ENCODE measurements at places on chromosomes 6 and 20.

GRCh38 chr6:91029211-91029610 is 442.3 kb upstream of the MAP3K7 start:
- DNase-seq = no peak

- no peak for DNase-seq
Observed at GRCh38 chr20:3663031-3663701, at the start of gene GFRA4. Gene GFRA4, minus strand, starts transcription at chr20:3663399. Its CDS starts 0 bp downstream, at chr20:3663399.

DNA sequence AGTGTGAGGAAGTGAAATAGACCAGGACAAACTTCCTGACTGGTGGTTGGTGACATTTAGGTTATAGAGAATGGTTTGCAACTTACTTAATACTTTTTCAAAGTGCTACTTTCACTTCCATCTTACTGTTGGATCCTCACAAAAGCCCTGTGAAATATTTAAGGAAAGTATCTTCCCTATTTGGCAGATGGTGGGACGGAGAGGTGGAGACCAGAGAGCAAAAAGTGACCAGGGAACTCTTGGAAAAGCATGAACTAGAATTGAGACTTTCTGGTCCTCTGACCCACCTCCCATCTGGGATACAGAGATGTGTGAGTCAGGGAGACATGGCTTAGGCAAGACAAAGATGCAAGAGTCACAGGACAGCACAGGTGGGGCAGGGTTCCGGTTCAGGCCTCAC is 3.0 kb downstream of the TRIM10 start:
- no peak for DNase-seq

- DNase-seq = no peak
Observed at GRCh38 chr6:67458265-67458664, 1176.8 kb upstream of the ADGRB3 start.

- no peak for DNase-seq
Observed at GRCh38 chr6:143243786-143244185, 183.1 kb downstream of the AIG1 start.

GRCh38 chr6:53111865-53112264 is 36.8 kb downstream of the GCM1 start:
- no peak for DNase-seq

DNA sequence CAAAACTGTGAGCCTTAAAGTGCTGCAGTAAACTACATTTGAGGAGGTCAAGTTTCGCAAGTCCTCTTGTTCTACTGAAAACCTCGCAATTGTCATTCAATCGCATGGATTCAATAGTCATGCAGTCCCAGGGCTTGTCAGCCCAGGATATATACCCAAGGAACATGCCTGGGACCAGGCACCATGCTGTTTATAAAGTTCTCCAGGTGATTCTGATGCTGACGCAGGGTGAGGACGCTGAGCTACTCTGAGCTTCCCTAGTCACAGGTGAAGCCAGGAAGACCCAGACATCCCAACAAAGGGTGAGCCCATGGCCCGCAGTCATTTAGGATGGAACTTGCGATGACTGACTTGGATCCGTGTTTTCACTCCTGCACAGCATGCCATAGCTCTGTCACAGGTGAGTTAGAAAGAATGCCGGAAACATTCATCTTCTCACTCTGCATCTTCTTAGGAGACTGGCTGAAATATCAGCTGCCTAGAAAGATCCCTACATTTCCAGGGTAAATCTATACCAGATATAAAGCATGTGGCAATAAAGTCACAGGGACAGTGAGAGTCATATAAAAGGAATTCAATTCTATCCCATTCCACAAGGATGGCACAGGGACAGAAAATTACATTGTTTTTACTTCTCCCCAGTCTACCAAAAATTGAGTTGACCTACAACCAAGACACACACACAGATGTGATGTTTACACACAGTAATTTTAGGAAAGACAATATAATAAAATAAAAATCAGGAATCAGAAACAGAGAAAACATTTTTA is 27.0 kb upstream of the SSTR4 start:
- no peak for DNase-seq

DNA sequence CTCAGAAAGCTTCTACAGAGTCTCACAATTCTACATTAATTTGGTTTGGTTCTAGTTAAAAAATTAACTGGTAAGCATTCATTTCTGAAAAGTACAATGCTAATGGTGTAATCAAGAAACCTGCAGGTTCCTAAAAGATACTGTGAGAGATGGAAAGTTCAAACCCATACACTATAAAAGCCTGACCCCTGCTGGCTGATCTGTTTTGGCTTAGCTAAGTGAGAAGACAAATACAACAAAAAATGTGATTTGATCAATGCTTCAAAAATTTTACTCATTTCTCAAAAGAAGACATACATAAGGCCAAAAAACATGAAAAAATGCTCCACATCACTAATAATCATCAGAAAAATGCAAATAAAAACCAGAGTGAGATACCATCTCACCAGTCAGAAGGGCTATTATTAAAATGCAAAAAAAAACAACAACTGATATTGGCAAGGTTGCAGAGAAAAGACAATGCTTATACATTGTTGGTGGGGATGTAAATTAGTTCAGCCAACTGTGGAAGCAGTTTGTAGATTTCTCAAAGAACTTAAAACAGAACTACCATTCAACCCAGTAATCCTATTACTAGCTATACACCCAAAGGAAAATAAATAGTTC is 102.8 kb downstream of the MOXD1 start:
- peak; percentile 32 for DNase-seq

DNA sequence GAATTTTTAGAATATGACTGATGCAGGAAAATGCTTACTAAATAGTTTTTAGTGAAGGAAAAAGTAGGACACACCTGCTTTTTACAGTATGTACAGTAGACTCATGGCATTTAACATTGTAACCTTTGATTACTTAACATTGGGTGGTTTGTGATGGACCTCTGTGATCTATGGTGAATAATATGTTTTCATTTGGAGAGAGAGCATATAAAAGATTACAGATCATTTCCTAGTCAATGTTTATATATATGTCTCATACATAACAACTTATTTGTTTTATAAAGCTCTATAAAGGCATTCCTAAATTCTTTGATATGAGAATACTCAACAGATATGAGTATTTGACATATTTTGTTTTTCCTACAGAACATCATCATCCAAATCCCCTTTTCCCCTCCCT is 129.3 kb upstream of the PDE7B start:
- no peak for DNase-seq

DNA sequence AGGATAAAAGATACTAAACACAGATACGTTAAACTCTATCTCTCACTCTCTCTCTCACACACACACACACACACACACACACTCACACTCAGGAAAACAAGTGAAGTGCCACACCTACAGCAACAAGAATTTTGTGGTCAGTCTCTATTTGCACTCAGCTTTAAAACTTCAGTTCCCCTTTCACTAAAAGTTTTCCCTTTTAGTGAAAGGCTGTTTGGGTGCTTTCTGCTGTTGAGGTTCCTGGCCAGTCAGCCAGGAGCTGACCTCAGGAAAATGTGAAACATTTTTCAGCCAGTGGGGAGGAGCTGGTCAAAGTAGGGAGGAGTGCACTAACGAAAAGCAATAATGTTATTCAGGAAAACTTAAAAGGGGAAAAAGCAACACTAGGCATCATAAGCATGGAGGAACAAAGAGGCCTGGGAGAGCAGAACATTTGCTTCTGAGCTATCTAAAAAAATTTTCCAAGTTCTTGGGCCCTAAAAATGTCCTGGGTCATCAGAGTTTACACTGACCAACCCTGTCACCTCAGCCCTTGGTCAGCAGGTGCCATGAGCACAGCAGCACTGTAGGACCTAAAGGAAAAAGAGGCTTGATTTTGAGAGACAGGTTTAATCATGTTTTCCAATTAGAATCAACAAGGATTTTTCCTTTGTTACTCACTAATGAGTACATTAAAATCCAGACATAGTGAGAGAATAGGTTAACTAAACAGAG is 30.7 kb upstream of the NT5E start:
- no peak for DNase-seq

DNA sequence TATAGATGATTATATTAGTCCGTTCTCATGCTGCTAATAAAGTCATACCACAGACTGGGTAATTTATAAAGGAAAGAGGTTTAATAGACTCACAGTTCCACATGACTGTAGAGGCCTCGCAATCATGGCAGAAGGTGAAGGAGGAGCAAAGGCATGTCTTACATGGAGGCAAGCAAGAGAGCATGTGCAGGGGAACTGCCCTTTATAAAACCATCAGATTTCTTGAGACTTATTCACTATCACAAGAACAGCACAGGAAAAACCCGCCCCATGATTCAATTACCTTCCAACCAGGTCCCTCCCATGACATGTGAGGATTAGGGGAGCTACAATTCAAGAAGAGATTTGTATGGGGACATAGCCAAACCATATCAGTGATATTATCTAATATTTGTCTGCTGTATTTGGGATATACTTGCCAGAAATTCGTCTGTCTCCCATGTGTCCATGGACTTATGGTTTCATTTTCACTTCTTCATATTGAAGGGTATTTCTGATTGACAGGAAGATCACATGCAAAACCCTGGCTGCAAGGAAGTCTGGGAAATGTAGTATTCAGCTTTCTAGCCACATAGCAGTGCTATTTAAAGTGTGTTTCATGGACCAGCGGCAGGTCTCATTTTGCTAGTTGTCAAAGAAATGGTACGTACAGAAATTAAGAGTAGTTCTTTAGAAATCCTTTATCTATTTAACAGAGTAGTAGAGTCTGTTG is 50.5 kb upstream of the PAK5 start:
- DNase-seq = no peak

DNA sequence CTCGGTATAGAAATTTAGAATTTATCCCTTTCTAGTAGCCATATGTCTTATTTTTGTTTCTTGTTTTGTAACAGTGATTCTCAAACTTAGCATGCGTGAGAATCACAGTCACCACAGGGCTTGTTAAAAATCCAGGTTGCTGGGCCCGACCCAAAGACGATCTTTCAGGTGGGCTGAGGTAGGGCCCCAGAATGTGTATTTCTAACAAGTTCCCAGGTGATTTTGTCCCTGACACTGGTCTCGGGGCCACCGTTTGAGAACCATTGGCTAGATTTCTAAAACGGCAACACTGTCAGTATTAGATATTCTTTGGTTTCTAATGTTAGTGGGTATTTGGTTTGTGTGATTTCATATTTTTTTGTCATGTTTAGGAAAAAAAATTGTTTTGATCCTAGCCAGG is 9.9 kb downstream of the PFDN4 start:
- no peak for DNase-seq

DNA sequence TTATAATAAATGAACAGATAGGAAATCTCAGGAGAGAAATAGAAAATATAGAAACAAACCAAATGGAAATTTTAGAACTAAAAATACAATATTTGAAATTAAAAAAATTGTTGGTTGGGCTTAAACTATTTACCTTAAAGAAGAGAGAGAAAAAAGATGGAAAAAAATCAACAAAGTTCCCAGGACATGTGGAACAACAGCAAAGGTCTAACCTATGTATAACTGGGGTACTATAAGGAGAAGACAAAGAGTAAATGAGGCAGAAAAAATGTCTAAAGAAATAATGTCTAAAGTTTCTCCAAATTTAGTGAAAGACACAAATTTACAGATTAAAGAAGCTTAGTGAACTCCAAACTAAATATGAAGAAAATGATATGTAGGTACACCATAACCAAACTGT is 41.1 kb upstream of the ZBTB24 start:
- DNase-seq = no peak

- DNase-seq = no peak
Observed at GRCh38 chr6:132161283-132161682, 210.1 kb upstream of the CCN2 start.

GRCh38 chr20:10922941-10923340 is 249.1 kb upstream of the JAG1 start:
- DNase-seq = no peak

Measured in AML-193 (cell line).